ENCODE measurements at places on chromosomes 3 and 15. TPM values are rescaled to one million over a fixed set of nuclear protein-coding genes. Genes with fewer than 3 reads are reported as not detected.

COLQ gene
- 5.1 TPM for total RNA-seq

UBAP1L gene
- total RNA-seq, result 10.1 TPM

- H3K36me3 ChIP-seq, result no peaks in the 10 kb centered on the region
- no peaks in the 10 kb centered on the region for H3K4me1 ChIP-seq
- DNase-seq, result no peak
- peaks cover 5% of the 10 kb centered on the region for H3K27me3 ChIP-seq
- H3K27ac ChIP-seq, result no peak overlapping the region
- no peak overlapping the region for H3K4me3 ChIP-seq
These were observed 47.6 kb upstream of the MED12L start for GRCh38 chr3:151037746-151038477.

GRCh38 chr3:118938183-118938961, 96.3 kb downstream of the IGSF11 start:
- peaks cover 1% of the 10 kb centered on the region for H3K27me3 ChIP-seq
- H3K27ac ChIP-seq, result no peak overlapping the region
- H3K4me3 ChIP-seq, result no peak overlapping the region
- DNase-seq, result no peak
- H3K4me1 ChIP-seq, result no peaks in the 10 kb centered on the region

DNA sequence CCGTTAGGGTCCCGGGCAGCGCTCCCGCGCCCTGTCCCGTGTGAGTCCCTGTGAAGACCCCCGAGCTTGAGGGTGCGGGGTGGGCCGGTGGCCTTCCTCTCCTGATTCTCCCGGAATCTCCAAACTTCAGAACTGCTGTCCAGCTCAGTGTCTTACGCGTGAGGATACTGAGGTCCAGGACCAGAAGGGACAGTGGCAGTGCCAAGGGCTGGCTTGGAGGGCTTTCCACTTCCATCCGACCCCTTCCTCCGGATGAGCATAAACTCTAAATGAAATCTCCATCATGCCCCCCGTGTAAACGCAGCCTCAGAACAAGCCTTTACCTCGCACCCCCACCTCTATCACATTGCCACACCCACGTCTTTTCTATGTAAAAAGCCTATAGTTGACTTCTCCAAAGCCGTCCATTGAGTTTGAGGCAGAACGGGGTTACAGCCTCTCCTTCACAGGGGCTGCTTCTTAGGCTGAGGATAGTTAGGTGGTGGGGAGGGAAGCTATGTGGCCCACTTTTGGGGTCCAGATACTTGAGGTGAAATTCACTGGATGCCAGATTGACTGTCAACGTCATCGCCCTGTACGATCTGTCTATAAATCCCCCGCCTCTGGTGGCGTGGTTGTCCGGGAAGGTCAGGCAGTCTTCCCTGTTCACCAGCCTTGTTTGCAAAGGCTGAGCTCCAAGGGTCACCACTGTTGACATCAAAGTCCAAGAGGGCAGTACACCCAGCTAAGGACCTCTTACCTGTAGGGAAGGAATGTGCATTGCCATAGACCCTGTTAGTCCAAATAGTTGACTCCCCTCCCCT, 1.1 kb downstream of the EDEM1 start:
- H3K36me3 ChIP-seq, result peaks cover 2% of the 10 kb centered on the region
- H3K27me3 ChIP-seq, result no peaks in the 10 kb centered on the region
- peaks cover 43% of the 10 kb centered on the region for H3K4me1 ChIP-seq
- H3K4me3 ChIP-seq, result peak overlapping the region; percentile 100

MASP1 gene
- total RNA-seq, result not detected

GRCh38 chr15:46996359-46996758, 720.9 kb upstream of the SEMA6D start:
- DNase-seq, result no peak
- no peaks in the 10 kb centered on the region for H3K4me1 ChIP-seq
- no peaks in the 10 kb centered on the region for H3K27me3 ChIP-seq
- H3K36me3 ChIP-seq, result no peaks in the 10 kb centered on the region

CAV3 gene
- not detected for total RNA-seq

GRCh38 chr15:57861034-57861638, 154.6 kb downstream of the POLR2M start:
- DNase-seq, result no peak
- H3K36me3 ChIP-seq, result no peaks in the 10 kb centered on the region
- no peaks in the 10 kb centered on the region for H3K4me1 ChIP-seq

GRCh38 chr3:39146611-39147591, 6.5 kb downstream of the CSRNP1 start:
- peak overlapping the region; percentile 91 for H3K4me3 ChIP-seq
- peaks cover 44% of the 10 kb centered on the region for H3K36me3 ChIP-seq
- no peaks in the 10 kb centered on the region for H3K27me3 ChIP-seq
- DNase-seq, result peak; percentile 75
- H3K27ac ChIP-seq, result peak overlapping the region; percentile 82

TMOD2 gene
- 3.7 TPM for total RNA-seq

- H3K4me1 ChIP-seq, result no peaks in the 10 kb centered on the region
- H3K27ac ChIP-seq, result no peak overlapping the region
- no peaks in the 10 kb centered on the region for H3K36me3 ChIP-seq
These were observed 701.8 kb upstream of the CCDC54 start for GRCh38 chr3:106675451-106675850.

DNA sequence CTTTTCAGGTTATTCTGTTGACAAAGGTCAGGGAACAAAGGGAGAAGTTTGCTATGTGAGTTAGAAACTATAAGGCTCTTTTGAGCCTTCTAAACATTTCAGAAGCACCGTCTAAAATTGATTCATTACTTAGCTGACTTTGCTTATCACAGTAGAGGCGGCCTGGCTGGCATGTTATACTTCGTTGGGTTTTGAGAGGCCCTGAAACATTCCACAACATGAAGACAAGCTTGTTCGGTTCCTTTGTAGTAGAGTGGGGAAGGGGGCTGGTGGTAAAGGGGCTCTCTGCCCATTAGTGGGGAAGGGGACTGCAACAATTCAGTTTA, 23.6 kb downstream of the ZBTB38 start:
- H3K4me3 ChIP-seq, result no peak overlapping the region
- no peak for DNase-seq

- no peaks in the 10 kb centered on the region for H3K36me3 ChIP-seq
- H3K4me1 ChIP-seq, result no peaks in the 10 kb centered on the region
- no peaks in the 10 kb centered on the region for H3K27me3 ChIP-seq
- H3K27ac ChIP-seq, result no peak overlapping the region
- no peak for DNase-seq
- H3K4me3 ChIP-seq, result no peak overlapping the region
These were observed 32.5 kb downstream of the BCL2L10 start for GRCh38 chr15:52080031-52080430.

ABHD14A gene
- 12.7 TPM for total RNA-seq

DNA sequence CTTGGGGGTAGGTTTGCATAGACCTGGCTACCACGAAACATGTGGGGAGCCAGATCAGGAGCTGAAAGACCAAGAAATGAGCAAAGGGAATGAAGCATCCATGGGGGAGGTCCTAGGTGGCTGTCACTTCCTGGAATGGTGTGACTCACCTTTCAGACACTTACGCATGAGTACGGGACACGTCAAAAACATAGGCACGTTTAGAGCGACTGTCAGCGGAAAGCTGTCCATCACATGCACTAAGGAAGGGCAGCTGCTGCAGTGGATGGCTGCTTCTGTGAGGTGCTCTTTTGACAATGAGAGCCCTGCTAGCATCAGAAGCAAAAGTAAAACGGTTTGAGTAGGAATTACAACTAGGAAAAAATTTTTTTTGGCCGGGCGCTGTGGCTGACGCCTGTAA, 244.6 kb upstream of the CCDC54 start:
- no peak overlapping the region for H3K27ac ChIP-seq
- no peaks in the 10 kb centered on the region for H3K27me3 ChIP-seq
- H3K36me3 ChIP-seq, result no peaks in the 10 kb centered on the region
- H3K4me1 ChIP-seq, result no peaks in the 10 kb centered on the region

HIGD2B gene
- total RNA-seq, result not detected

CLDN16 gene
- total RNA-seq, result not detected

GOLGA8K gene
- not detected for total RNA-seq
